Effector memory CD4-positive, alpha-beta T cell (primary cell): ENCODE measurements at places on chromosomes 5 and 9.

GRCh38 chr9:133787754-133788025 is 49.5 kb upstream of the SARDH start:
- DNase-seq, result no peak

DNA sequence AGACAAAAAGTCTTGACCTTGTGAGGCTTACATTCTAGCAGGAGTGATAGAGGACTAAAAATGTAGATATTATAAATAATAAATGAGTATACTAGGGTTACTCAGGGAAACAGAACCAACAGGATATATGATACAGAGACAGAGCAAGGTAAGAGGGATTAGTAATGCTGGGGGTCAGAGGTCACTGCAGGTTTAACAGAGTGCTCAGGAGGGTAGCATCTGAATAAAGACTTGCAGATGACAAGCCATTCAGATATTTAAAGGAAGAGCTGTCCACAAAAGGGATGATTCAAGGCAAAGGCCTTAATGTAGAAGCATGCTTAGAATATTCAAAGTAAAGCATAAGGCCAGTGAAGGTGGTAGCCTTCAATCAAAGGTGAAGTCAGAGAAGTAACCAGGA is 65.6 kb upstream of the SEMA6A start:
- DNase-seq, result no peak

DNA sequence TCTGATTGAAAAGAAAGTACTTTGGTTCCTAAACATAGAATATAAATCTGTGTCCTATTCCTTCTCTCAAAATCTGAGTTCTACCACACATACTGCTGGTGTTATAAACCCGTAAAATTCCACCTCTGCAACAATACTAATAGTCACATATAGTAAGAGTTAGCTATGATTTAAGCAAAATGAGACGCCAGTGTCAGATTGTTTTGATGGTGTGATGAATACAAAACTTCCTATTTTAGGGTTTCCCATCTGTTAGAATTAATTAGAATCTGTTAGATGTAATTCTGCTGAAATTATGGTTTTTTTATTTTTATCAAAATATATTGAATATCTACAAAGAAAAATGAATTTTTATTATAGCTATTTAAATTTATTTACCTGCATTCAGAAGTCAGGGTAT is 26.7 kb downstream of the ARSK start:
- no peak for DNase-seq

GRCh38 chr9:91048749-91049148 is 247.1 kb downstream of the SYK start:
- no peak for DNase-seq

DNA sequence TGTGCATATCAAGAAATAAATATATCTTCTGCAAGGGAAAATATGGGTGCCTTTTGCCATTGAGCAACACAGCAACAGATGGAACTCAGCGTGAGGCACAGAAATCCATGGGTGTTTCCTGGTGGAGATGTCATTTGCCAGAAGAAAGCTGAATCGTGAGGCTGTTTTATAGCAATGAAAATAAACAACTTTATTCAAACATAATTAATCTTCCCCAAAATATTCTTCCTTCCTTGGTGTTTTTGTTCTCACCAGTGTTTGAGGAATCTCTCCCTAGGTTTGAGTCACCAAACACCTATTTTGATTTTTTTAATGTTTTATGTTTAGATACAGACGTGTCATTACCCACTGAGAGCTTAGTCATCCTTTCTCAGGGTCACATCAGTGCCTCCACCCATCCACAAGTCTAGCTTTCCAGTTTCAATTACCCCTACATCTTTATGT is 65.8 kb upstream of the PAPPA start:
- no peak for DNase-seq

DNA sequence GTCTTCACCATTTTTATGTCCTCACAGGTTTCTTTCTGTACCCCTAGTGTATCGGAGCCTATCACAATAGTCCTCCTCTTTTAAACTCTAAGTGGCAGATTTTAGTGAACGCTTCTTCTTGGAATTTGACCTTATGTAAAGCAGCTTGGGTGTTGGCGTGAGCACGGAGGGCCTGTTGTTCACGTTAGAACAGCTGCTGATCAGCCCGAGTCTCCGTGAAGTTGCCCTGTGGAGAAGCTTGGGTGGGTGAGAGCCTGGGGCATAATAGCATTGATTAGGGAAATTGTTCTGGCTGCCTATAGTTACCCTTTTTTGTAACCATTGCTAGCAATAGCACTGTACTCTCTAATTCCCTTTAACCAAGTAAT is 167.0 kb upstream of the OTULINL start:
- no peak for DNase-seq

- DNase-seq, result no peak
Observed at GRCh38 chr5:69364850-69365249, 4.5 kb downstream of the AK6 start.

GRCh38 chr9:31574006-31574765 is 810.3 kb upstream of the ACO1 start:
- no peak for DNase-seq

- no peak for DNase-seq
Observed at GRCh38 chr9:92763721-92764380, 782 bp downstream of the BICD2 start.

DNA sequence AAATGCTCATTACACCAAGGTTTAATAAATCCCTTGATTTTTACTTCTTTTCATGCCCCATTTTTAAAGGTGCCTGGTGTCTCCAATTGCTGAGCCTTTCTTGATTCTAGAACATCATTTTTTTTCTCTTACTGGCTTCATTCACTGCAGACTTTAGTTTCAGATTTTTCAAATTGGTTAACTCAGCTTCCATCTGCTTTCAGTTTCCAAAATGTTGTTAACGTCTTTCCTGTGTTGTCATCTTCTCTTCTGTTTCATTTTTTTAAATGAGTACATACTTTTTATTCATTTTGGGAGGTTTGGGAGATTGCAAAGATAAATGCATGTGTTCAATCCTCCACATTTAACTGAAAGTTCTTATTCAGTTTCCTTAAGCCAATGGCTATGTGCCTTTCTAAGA is 126.4 kb upstream of the CCNG1 start:
- DNase-seq, result no peak

GRCh38 chr5:170757669-170758068 is 25.9 kb upstream of the GABRP start:
- no peak for DNase-seq
